ENCODE measurements at places on chromosomes 5 and 9.
A peak's percentile ranks its signal among the peaks of the same experiment; 100 is the strongest.

DNA sequence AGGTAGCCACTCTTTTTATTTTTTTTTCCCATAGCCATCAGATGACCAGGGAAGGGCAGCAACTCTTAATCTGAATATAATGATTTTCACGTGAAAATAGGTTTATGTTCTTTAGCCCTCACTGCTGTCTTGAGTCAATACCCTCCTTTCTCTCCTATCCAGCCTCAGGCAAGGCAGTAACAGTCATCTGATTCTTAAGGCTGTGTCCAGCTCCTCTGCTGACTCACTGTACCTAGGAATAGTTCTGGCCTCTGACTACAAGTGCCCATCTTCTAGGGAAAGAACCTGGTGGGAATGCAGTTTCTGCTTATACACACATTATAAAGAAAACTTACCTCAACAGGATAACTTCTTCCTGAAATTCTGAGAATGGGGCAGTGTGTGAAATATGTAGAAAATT is 30.7 kb downstream of the DHX29 start:
- no peak for DNase-seq

DNA sequence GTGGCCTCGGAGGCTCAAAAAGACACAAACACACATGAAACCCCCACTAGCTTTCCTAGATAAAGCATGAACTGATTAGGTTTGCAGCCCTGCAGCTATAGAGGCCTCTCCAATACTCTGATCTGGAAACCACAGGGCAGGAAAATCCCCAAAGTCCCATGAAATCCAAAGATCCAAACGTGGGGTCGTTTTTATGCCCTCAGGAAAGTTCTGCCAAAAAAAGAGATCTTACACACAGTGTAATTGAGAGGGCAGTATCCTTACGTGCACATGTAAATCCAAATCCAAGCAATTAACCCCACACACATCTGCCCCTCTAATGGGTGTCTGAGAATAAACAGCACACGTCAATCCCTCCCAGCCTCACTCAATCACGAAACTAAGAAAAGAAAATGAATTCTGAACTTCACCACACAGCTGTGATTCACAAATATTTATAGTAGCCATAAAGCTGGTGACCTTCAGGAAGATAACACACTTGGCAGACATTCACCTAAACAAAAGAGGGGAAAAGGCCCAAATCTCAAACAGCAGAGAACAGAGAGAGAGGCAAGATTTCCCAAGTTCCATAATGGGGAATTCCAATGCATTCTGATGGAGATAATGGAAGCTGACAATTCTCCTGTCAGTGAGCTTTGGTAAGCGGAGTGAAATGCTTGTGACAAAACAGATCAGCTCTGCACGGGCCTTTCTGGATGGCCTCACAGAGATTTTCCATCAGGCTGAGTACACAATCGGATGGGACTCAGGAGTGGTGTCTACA is 114.2 kb downstream of the SEMA5A start:
- no peak for DNase-seq

GRCh38 chr9:91740701-91741100 is 209.3 kb downstream of the ROR2 start:
- DNase-seq, result no peak

- DNase-seq, result no peak
Measured at GRCh38 chr9:38086496-38086895, 17.5 kb upstream of the SHB start.

DNA sequence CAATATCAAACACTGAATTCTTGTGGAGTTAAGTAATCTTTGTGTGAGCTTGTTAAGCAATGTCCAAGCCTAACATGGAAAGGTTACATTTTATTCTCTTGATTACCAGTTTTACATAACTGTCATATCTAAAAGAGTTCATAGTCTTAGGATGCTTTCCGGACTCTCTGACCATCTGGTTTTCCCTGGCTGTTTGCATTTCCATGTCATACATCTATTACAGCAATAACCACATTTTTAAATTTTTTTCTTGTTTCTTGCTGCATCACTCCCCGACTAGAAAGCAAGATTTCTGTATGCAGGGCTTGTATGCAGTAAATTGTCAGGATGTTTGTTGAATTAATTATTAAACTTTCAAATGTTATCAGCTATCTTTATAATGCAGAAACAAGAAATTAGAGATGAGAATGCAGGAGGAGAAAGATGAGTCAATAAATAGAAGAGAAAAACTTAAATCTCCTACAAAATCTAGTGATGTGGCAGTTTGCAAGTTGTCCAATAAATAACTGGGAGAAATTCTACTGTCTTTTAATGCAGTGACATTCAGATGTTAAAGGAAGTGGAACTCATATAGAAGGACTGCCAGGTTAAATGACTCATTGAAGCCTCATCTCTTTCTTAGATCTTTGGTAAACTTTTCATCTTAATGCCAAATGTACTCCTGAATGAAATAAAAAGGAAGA is 179.6 kb upstream of the SGCD start:
- no peak for DNase-seq

GRCh38 chr9:30609713-30610112 is 1774.7 kb upstream of the ACO1 start:
- DNase-seq, result no peak

GRCh38 chr9:127721391-127721821 is 5.5 kb downstream of the TTC16 start:
- DNase-seq, result no peak

- DNase-seq, result no peak
Measured at GRCh38 chr9:4371108-4371507, 71.2 kb upstream of the GLIS3 start.

DNA sequence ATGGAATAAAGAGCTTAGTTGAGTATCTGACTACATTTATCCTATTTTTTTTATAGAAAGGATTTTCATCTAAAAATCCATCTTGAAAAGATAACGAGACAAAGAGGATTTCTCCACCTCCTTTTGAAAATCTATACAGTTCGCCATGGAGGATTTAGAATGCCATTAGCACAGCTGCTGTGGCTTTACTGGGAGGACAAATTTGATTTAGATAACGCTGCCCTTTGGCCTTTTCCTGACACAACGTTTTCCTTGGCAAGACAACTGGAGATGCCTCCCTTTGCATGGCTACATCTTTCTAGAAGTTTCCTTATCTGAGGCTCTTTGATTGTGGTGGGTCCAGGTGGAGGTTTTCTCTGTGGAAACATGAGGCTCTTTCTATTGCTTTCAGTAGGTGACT is 146.7 kb upstream of the KLF9 start:
- no peak for DNase-seq

GRCh38 chr9:68547417-68547816 is 6.7 kb upstream of the TMEM252 start:
- DNase-seq, result no peak

- no peak for DNase-seq
Measured at GRCh38 chr9:31185831-31186230, 1198.6 kb upstream of the ACO1 start.

GRCh38 chr9:113872485-113873143 is 3.5 kb upstream of the ZNF618 start:
- no peak for DNase-seq

GRCh38 chr5:39342460-39342859 is 21.8 kb downstream of the C9 start:
- no peak for DNase-seq

DNA sequence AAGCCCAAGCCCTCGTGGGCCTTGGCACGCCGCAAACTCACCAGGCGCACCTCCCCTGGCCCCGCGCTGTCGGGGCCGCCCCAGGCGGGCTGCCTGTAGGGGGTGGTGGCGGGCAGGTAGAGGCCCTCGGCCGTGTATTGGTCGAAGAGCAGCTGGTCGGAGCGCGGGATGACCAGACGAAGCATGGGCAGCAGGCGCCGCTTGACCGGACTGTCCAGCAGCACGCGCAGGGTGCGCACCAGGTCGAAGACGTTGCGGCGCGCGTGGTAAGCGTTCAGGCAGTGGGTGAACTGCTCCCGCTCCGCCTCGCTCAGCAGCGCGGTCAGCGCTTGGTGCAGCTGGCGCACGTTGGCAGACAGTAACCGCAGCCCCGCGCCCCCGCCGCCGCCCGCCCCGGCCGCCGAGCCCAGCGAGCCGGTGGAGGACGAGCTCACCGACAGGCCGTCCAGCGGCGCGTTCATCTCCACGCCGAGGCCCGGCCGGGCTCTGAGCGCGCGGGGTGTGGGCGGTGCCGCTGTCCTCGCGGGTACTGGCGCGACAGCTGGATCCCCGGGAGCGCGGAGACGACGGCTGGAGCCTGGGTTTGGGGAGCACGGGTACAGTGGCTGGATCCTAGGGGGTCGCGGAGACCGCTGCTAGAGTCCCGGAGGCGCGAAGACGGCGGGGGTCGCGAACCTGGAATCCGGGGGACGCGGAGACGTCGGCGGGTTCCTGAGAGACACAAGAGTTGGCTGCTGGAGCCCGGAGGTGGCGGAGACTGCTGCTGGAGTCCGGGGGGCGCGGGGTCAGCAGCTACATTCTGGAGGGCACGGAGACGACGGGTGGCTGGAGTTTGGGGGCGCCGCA is 709 bp downstream of the WHRN start:
- DNase-seq, result peak; percentile 13

GRCh38 chr5:32726086-32726557 is 15.0 kb downstream of the NPR3 start:
- DNase-seq, result no peak

DNA sequence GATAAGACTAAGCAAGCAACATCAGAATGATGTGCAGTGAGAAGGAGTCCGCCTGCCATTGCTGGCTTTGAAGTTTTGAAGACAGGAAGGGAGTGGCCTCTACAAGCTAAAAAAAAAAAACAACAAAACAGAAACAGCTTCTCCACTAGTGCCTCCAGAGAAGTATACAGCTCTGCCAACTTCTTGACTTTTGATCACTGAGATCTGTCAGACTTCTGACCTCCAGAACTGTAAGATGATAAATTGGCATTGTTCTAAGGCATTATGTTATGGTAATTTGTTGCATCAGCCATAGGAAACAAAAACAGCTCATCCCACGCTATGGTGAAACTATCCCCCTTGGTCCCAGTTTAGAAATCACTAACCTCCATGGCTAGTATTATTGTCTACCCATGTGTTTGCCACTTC is 131.0 kb upstream of the VCAN start:
- DNase-seq, result no peak

DNA sequence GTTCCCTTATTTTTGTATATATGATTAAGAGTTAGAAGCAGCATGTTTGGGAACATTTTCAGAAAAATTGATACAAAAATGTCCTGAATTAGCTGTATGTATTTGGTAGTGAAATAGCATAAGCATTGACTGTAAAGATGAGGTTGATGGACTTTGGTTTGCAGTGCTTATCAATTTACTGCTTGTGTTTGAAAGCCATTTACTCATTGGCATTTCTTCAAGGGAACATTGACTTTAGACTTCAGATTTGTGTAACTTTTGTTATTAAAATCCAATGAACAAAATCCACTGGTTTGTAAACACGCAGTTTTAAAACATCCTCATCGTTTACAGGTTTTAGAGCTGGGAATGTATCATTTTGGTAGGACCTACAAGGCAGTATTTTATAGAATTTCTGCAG is 61.3 kb downstream of the KDM4C start:
- DNase-seq, result no peak

DNA sequence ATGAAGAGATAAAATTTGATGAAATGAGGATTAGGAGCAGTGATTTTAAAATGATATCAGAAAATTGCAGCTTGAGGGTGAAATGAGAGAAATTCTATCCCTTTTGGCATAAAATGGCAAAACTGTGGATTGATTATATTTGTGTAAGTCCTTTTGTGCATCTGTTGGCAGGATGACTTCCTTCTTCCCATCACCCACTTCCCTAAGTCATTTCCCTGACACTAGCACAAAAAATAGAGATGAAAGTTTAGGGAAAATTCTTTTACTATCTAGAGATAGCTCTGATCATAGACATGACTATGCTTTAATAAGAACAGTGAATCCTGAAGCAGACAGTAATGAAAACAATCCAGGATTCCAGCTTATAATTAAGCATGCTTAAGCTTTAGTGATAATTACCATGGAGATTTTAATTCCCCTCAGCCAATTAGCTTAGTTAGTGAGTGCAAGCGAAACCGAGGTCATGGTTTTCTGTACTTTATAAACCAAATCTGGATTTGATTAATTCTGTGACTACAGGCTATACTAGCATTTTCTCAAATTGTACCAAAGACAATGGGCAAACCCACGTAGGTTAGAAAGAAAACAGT is 163.6 kb upstream of the TARS1 start:
- no peak for DNase-seq

- DNase-seq, result no peak
Measured at GRCh38 chr9:113187929-113188595, 33.0 kb downstream of the FKBP15 start.

DNA sequence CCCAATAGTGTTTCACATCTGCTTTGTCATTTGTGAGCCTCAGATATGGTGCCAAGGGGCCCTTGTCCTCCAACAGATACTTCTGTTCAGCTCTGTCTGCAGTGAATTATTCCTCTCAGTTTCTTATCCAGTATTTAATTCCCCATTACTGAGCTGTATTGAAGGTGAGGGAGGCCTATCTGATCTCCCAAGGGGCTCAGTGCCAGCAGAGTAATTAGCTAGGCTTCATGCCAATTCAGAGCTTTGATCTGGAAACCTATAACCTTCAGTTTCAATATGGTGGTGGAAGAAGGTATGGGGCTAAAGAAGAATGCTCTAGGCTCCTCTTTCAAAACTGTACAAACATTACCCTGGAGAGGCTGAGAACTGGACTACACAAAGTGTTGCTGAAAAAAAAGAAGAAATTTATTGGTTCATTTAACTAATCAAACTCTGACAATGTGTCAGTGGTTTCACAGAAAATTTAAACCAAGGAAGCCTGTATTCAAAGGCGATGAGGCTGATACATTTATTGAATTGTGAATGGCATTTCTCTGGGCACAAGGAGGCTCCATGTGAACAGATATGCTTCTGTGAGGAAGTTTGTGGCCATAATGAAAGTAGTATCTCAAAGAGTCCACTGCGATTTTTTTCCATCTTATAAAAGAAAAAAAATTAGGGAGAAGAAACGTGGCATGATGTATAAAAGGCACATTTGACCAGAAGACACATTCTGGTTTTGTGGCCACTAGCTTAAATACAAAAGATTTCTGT is 397.8 kb downstream of the TLE4 start:
- no peak for DNase-seq

DNA sequence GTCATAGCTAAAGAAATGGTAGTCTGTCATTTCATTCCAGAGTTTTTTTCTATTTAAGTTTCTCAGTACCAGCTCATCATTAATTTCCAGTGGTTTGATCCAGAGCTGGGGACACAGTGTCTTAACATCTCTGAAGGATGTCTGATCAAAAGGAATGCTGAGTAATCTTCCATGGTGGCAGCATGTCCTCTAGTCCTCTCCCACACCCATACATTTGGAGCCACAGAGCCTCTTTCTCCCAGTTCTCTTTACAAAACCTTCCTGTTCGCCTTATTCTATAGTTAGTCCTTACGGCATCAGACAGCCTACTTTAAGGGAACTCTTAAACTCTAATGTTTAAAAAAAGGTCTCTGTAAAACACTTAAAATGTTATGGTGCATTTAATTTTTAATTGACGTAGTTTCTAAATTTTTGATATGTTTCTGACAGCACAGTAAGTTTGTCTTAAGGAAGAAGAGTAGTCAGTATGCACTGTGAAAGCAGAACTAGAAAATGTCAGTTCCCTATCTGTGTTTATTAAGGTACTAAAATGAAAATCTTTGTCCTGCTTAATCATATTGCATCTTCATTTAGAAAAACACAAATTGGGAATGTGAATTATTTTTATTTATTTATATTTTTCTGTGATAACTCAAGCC is 96.8 kb downstream of the INIP start:
- no peak for DNase-seq

- no peak for DNase-seq
Measured at GRCh38 chr5:131406076-131406475, 142.2 kb downstream of the CDC42SE2 start.

Data from activated T-cell treated with anti-CD3 and anti-CD28 coated beads, Interleukin-2, amount 50 U/mL, for 4 hours (primary cell).